ENCODE measurements at places on chromosomes 13 and 19.

DNA sequence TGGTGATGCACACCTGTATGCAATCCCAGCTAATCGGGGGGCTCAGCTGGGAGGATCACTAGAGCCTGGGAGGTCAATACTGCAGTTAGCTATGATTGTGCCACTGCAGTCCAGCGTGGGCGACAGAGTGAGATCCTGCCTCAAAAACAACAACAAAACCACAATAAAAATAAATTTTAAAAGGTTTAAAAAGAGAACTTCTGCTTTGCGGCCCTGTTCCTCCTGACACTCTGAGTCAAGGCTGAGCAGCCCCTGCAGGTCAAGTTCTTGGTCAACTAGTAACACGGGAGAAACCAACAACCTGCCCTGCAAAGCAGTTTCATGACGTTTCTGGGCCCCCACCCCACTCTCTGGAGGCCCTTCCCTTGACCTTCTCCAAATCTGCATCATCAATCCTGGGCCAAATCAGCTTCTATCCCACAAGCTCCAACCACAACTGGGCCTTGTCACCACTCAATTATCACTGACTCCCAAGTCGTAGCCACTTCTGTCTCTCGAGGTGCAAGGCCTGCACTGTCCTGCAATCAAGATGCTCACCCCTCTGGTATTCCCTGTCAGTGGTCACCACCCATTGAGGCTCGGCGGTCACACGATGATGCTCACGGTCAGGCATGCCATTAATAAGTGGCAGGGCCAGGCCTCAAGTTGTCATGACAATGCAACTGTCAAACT, 7.5 kb downstream of the ELAVL1 start:
- DNase-seq, result no peak

- DNase-seq, result no peak
Measured at GRCh38 chr19:1395194-1396018, 5.9 kb downstream of the GAMT start.

DNA sequence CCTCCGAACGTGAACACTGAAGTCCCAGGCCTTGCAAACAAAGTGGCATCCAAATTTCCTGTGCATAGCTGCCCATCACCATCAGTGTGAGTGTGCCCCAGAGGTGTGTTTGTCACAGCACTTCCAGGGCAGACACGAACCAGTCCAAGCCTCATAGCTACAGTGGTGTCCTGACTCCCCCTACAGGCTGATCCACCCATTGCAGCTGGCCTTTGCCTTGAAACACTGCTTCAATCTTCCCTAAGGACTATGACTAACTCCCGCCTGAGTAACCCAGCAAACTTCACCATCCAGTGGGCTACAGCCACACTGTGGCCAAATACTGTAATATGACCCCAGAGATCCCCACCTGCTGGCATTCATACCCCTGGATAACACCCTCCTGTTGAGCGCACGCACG, 3.9 kb downstream of the ZNF266 start:
- no peak for DNase-seq

DNA sequence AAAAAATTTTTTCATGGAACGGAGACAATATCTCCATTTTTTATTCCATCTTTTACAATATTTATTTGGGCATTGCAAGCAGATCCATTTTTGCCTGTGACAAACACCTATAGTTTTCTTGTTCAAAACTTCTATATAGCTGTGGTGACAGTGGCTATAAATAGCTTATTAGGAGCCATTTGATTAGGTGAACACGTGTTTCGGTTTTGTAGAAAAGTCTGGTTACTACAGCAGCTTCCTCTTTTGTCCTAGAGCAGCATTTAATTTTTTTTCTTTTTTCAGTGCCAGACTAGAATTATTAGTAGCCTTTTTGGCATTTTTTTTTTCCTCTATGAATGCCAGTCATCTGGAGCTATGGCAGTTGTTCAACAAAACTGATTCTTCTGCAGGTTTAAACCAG, 123.5 kb downstream of the RXFP2 start:
- no peak for DNase-seq
